Mucosa of gallbladder (tissue), 1 donor: ENCODE measurements at places on chromosomes 1 and 21.

GRCh38 chr1:88655685-88656299 is 28.3 kb upstream of the PKN2 start:
- DNase-seq = no peak

DNA sequence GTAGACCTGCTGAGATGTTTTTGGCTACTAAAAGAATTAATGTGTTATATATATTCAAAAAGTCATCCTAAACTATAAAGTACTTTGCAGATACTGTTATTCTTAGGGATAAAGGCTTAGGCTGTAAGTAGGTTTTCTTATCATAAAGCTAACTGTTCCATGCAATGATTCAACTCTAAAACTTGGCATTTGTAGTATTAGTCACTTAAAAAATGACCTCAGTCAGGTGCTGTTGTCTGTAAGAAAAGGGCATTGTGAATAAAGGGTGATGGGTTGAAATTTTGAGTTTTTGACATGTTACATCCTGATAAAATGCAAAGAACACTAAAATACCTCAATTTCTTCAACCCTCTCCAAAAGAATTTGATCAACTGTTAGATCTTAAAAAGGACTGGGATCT is 32.9 kb downstream of the ADCY10 start:
- DNase-seq = no peak

DNA sequence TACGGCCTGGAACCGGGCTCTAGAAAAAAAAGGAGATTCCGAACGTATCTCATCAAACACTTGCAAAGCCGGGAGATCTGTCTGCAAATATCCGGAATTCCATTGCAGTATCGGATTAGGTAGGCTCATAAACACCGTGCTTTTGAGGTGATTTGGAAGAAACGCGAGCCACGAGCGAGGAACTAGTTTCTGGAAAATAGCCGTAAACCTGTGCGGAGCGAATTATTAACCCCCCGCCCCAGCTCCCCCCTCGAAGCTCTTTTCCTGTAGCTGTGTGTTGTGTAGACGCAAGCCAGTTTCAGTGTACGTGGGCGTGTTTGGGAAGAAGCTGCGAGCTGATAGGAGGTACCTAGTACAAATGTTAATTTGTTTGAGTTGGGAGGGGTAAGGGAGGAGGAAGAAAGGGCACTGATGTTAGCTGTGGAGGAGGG is 1.1 kb downstream of the RALGPS2 start:
- peak; percentile 88 for DNase-seq

- DNase-seq = no peak
These were observed 84.3 kb downstream of the CAPZB start for GRCh38 chr1:19400875-19401534.
